ENCODE measurements at places on chromosomes 6 and 20.

GRCh38 chr6:99458319-99458718 is 33.2 kb upstream of the PNISR start:
- DNase-seq: no peak

GRCh38 chr6:27168108-27168507 is 79.4 kb upstream of the PRSS16 start:
- no peak for DNase-seq

- no peak for DNase-seq
Observed at GRCh38 chr20:17044891-17045290, 181.9 kb upstream of the PCSK2 start.

DNA sequence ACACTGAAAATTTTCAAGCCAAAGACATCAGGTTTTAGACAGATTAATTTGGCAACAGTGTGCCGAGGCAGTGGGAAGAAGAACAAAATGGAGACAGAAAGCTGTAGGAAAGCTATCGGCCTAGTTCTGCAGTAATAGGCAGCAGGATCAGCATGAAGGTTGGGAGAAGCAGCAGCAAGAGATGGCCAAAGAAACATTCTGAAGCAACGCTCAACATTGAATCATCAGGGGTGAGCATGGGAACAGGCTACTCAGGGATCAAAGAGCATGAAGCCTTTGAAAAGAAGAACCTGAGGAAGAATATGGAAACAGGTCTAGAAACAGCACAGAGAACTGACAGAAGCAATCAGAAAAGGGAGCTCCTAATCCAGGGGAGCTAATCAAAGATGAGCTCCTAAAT is 7.1 kb upstream of the DST start:
- no peak for DNase-seq

DNA sequence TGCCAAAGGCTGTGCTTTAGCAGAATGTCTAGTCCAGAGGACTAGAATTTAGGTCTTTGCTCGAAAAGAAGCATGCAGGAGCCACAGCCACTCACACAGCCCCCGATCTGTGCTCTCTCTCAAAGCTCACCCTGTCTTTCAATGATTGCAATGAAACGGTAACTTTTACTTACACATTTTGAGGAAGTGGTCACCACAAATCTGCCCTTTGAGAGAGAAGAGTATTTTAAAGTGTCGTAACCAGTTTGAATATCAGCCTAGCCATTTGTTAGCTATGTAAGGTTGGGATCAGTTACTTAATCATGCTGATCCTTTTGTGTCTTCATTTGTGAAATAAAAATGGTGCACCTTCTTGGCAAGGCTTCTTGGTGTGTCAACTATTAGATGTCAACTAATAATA is 209.0 kb downstream of the TFAP2A start:
- no peak for DNase-seq

GRCh38 chr6:162722633-162723032 is 4.9 kb downstream of the PRKN start:
- DNase-seq: no peak

DNA sequence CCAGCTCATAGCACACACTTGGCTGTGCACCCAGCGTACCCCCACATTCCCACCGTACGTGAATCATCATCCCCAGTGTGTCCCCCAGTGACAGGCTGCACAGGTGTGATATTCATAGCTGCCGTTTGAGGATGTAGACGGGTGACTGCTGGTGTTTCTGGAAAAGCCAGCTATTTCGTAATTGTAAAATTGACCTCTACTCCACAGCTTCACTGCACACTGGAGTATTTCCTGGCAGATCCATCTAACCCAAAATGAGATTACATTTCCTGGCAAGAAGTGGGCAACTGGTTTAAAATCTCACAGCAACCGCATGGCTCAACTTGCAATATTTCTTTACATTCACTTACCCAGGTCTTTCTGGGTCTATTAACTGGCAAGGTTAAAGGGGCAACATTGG is 30.3 kb downstream of the CD83 start:
- DNase-seq: no peak

GRCh38 chr6:22613695-22614094 is 44.3 kb downstream of the HDGFL1 start:
- DNase-seq: no peak

DNA sequence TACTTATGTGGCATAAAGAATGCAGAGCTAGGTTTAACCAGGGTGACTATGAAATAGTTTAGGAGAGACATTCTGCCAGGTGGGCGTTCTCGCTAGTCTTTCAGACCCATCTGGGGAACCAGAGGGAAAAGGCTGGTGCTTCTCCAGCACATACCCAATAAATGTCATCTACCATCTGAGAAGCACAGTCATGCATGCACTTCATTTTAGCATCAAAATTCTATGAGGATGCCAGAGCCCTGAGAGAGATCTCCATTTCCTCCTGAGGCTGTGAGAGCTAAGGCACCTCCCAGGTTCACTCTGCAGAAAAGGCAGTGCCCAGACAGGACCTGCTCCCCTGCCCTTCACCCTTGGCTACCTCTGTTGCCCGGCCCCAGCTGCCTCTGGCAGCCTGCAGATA is 231.7 kb upstream of the PRND start:
- DNase-seq: no peak

- DNase-seq: no peak
Observed at GRCh38 chr20:11624704-11625103, 293.0 kb upstream of the BTBD3 start.

DNA sequence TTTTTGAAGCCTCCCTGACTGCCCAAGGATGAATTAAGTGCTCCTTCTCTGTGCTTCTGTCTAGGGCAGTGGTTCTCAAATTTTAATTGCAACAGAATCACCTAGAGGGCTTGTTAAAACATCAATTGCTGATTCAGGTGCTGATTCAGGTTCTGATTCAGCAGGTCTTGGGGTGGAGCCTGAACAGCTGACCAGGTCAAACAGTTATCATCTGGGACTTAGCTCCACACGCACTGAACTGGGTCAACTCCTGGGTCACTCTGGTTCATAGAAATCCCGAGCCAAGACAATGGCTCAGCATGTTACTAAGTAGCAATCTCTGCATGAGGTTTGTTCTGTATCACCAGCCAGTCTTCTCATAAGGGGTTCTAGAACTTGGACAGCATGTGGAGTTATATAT is 192.3 kb downstream of the GJA1 start:
- no peak for DNase-seq

- DNase-seq: no peak
Observed at GRCh38 chr20:48189181-48189580, 403.9 kb upstream of the SULF2 start.

DNA sequence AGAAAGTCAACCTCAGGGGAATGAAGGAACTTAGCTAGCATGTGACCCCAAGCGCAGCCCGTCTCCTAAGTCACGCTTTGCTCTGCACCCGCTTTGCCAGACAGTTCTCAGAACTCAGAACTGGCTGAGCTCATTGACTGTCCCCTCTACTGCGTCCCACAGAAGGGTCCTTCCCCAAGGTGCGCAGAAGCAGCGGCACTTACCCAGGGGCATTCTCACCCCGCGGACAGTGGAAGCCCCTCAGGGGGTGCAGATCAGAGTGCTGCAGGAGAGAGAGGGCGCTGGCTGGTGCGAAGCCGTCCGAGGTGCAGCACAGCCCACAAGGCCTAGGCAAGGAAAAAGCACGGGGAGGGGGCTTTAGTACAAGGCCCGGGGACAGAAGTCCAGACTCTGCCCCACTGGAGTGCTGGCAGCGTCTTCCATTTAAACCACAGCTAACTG is 807 bp downstream of the SNHG17 start:
- DNase-seq: no peak

- no peak for DNase-seq
Observed at GRCh38 chr6:13013681-13014503, 297.3 kb downstream of the PHACTR1 start.

DNA sequence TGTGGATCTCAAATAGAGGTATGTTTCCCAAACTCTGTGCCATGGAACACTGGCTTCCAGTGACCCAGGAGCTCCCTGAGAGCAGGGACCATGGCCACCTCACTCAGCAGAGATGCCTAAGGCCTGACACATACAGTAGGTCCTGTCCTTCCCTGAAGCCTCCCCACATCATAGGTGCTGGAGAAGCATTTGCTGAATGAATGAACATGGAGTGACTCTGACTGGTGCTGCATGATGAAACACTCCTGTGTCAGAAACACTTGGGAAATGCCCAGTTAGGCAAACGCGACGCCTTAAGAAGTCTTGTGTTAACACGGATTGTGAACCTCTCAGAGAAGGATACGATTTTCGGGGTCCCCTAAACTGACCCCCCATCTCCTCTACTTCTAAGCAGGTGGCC is 14.3 kb downstream of the SLA2 start:
- DNase-seq: no peak

All from GOT3 (cell line).